ENCODE measurements at places on chromosomes 7 and 10.

DNA sequence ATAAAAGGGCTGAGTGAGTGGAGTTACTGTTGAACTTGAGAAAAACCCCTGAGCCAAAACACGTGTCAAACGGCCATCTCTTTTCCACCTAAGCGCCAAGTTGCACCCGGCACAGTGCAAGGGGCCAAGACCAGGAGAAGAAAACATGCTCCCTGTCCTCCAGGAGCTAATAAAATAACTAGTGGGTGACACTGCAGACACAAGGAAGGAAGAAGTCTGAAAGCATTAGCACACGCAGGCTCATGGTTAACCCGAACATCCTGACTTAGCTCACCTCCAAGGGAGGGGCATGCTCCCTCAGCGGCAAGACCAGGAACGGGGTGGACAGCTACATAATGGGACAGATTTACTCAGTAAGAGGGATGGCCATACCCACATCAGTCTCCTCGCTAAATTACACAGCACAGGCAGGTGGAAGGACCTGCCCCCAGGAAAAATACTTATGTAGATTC is 65.0 kb downstream of the PIP4K2A start:
- DNase-seq: no peak

DNA sequence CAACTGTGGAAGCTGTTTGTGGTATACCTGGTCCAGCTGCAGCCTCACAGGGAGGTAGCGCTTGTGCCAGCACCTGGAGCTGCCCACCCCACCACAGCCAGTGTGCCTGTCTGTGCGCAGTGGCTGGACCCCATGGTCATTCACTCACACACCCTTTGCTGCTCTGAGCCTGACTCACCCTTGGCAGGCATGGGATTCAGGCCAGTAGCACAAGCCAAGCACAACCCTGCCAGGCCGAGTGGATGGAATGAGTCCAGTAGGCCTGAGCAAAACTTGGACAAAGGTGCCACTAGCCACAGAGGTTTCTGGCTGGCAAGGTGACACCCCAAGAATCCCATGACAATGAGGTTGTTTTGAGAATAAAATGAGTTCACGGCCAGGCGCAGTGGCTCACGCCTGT is 19.0 kb downstream of the RBM48 start:
- no peak for DNase-seq

DNA sequence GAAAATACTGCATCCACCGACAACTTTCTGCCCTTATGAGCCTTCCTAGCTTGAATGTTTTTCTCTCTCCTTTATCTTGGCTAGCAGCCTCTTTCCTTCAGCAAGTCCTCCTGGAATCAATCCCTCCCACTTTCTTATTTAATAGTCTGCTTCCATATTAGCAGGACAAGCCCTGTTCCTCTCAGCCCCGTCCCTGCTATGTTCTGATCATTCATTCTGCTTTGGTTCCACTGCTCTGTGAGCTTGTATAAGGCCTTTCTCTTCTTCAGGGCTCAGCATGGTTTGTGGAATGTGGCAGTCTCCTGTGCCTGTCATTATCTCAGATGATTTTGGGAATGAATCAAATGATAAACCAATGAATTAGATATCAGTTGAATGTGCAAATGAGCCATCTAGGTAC is 420.1 kb downstream of the DPP6 start:
- no peak for DNase-seq

DNA sequence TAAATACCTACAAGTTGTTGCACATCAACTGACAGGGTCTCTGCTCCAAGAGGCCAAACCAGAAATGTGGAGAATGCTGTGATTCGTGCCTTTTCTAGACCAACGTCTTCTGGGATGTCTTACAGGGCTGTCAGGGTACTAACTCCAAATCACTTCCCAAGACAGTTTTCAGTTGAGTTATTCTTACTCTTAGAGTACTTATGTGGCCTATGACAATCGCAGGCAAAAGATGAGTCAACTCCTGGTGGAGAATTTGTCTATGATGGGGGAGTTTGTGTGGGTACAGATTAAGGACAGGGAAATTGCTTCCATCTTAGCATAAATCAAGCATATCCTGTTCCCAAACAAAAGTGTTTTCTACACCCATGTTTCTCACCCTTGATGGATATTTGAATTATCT is 734.8 kb downstream of the TNS3 start:
- DNase-seq: no peak

- no peak for DNase-seq
Measured at GRCh38 chr7:43666938-43667337, 62.4 kb downstream of the COA1 start.

DNA sequence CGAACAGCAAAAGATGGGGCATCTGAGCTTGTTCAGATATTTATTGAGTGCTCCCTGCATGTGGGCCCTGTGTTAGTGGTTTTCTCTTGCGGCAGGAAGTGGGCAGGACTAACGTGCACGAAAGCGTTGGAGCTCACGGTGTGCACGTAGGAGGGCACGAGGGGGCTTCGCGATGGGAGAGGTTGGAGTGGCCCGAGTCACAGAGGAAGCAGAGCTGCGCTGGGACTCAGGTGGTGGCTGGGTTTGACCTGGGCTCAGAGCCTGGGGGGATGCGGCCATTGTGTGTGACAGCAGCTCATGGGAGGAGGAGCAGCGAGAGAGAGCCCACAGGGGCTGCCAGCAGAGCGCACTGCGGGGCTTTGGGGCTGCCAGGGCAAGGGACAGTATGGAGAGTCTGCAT is 7.7 kb downstream of the ZSCAN25 start:
- DNase-seq: peak; percentile 34

DNA sequence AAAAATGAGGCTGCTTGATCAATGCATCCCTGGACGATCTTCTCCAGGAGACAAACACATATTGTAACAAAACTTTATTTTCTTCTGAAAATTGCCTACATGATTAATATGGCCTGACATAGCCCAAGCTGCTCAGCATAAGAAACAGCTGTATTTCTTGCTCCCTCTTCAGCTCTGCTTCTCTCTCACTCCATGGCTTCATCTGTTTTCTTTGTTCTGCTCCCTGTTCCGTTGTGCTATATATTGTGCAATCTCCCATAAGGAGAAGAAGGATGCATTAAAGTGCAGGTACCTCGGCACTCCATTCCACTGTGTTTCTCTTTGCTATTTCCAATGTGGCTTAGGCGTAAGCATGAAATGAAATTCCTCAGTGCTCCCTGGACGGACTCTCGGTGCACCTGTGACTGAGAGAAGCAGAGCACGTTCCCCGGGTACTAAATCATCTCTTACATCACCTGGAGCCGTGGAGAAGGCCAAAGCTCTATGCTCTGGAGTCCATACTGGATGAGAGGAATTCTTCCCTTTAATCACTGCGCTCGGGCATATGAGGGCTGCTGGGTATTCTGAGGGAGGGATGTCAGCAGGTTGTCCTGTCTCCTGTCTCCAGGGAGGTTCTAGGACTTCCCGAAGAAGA is 254.3 kb downstream of the GALNT17 start:
- DNase-seq: no peak

GRCh38 chr7:98957766-98958165 is 79.4 kb downstream of the TRRAP start:
- DNase-seq: no peak

DNA sequence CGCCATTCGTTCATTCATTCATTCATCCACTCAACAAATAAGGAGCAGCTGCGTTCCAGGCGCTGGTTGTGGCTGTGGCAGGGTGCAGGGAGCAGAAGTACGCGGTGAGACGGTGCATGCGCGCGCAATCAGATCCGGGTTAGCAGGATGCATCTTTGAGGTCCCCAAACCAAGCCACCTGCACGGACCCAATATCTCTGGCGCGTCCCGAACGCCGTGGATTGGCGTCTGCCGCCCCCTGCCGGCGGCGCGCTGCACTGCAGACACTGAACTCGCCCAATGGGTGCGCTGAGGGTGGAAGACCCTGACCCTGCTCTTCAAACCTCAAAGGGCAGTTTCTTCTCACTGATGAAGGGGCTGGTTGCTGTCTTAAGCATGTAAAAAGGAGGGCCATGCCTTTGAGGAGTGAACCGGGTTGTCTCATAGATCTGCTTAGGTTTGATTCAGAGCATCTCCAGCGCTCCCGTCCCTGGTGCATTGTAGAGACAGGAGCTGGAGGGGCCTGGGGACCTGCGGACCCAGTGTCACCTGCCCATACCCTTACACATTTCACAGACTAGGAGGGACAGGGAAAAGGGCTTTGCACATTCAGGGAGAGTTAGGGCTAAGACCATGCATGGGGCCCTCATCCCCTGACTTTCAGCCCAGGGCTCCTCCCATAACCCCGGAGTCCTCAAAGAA is 102.5 kb downstream of the RAMP3 start:
- peak; percentile 51 for DNase-seq

- DNase-seq: no peak
Measured at GRCh38 chr7:47816647-47817046, 131.6 kb downstream of the PKD1L1 start.

DNA sequence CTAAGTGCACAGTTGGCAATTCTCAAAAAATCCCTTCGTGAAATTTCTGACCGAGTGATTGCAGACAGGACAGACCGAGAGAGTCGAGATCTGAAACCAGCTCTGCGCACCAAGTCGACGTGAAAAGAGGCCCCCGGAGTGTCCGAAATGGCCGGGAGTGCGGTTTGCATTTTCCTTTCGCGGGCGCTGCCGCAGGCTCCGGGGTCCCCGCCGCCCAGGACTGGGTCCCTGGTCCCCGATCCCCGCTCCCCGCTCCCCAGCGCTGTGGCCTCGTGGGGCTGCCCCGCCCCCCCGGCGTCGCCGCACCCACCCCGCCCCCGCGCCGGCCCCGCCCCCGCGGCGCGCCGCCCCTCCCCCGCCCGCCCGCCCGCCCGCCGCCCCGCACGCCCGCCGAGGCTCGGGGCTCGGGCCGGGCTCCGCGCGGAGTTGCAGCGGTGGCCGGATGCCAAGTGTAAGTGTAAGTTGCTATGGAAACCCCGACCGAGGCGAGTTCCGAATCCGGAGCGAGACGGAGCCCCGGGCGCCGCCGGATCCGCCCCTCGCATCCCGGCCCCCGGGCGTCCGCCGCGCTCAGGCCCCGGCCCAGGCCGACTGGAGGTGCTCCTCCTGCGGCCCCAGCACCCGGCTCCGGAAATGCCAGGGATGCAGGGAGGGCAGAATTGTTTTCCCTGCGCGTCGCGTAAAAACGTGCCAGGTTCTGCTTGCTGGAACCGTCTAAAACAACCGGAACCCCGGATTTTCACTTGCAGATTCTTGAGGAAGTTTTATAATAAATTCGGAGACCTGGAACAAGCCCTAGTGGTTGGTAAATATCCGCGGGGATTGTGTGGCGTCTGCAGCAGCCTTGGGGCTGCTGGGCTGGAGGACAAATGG is 4.6 kb downstream of the BMI1 start:
- DNase-seq: no peak

GRCh38 chr10:96017191-96017687 is 26.1 kb upstream of the CCNJ start:
- DNase-seq: peak; percentile 15

GRCh38 chr10:71729161-71729636 is 9.6 kb upstream of the C10orf105 start:
- no peak for DNase-seq

DNA sequence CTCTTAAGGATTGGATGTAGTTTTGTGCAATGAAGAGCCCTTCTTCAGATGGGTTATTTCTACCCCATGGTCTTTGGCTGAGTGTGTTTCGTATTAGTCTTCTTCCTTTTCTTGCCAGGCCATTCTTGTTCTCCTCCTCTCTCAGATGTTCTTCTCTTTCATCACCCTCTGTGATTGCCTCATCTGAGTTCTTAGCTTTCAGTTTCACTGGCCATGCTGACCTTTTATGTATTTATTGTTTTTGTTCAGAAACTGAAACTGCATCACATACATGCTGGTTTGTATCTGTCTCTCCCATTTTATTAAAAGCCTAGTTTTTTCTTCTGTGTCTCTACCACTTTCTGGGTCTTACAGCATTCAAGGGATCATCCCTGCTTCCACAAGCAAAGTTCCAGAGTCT is 21.7 kb upstream of the PCGF5 start:
- DNase-seq: no peak

- no peak for DNase-seq
Measured at GRCh38 chr10:32225976-32226375, 121.0 kb downstream of the EPC1 start.

DNA sequence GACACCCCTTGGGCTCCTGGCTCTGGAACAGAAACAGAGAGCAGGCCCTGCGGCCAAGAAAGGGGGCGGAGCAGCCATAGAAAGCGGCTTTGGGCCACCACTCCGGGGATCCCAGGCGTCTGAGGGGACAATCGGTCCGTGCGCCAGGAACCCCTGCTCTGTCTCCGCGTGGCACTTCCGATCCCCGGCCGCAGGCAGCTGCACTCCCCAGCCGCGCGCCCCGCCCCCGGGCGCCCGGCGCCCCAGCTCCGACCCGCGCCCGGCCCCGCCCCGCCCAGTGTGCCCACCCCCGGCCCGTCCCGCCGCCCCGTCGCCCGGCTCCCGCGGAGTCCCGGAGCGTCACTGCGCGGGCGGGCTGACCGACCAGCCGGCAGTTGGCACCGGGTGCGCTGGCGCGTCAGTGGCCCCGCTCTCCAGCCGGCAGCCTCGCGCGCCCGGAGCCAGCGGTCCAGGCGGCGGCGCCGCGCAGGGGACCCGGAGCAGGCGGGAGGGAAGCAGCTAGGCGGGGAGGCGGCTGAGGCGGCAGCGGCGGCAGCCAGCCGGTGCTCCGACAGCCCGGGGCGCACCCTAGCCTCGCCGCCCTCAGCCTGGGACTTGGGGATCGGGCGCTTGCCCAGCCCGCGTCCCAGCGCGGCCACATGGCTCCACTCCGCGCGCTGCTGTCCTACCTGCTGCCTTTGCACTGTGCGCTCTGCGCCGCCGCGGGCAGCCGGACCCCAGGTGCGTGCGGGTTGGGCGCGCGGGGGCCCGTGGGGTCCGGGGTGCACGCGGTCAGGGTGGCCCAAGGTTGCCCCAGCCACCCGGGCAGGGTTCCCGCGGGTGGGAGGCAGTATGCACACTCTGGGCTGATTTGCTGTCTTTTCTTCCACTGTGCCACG is at the start of gene ADAMTS14:
ADAMTS14 (plus strand) TSS at position 342 of the 878 bp plus-strand sequence; CDS start at position 639, 297 bp downstream.
- DNase-seq: no peak

- DNase-seq: no peak
Measured at GRCh38 chr7:41886262-41886900, 183.5 kb upstream of the INHBA start.

DNA sequence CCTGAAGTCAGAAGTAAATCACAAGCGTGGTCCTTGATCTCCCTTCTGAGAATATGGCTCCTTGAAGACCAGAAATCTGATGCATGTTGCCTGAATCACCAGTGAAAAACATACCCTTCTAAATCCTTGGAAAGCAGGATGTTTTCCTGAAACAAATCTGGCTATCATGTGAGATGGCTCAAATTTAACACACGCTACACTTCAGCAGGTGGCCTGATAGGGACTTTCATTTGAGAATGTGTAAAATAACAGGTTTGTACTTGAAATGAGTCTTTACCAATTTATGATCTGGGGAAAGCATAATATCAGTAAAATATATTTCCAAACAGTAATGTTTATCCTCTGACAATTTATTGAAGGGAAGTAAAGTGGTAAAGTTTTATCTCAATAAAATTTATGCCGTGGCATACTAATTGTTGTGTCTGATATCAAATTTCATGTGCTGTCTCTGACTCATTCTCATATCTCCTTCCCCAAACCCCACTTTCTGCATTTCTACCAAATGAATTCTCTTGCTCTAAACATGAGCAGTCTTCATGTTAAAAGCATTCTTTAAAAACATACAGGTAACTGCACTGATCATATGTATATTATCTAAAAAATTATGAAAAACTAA is 17.4 kb downstream of the CYP3A4 start:
- no peak for DNase-seq

All from stimulated activated CD4-positive, alpha-beta T cell treated with anti-CD3 and anti-CD28 coated beads, TNF-alpha, amount 100 ng/mL, for 4 hours (primary cell).